T-helper 17 cell (primary cell): ENCODE measurements at places on chromosomes 16 and 17. TPM values are rescaled to one million over a fixed set of nuclear protein-coding genes. Genes with fewer than 3 reads are reported as not detected.

The XAF1 gene
- total RNA-seq, result 53.2 TPM

The LRRC36 gene
- total RNA-seq, result not detected

DNA sequence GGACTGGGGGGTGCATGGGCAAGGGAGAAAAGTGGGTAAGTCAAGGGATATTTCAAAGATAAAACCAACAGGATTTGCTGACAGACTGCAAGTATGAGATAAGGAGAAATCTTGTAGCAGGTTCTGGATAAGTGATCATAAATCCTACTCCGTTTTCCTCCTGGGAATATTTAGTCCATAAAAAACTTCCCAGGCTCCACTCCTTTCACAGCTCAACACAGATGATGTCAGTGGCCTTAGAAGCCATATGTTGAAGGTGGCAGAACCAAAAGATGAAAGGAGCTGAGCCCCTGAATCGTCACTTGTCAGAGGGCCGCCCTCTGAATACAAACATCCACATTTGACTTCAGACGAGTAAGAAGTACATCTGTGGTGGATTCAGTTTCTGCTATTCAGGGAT is 71.7 kb downstream of the GRIN2A start:
- no peaks in the 10 kb centered on the region for H3K27me3 ChIP-seq
- no peak overlapping the region for H3K27ac ChIP-seq
- H3K4me3 ChIP-seq, result no peak overlapping the region
- no peaks in the 10 kb centered on the region for H3K4me1 ChIP-seq
- DNase-seq, result no peak
- no peaks in the 10 kb centered on the region for H3K36me3 ChIP-seq

DNA sequence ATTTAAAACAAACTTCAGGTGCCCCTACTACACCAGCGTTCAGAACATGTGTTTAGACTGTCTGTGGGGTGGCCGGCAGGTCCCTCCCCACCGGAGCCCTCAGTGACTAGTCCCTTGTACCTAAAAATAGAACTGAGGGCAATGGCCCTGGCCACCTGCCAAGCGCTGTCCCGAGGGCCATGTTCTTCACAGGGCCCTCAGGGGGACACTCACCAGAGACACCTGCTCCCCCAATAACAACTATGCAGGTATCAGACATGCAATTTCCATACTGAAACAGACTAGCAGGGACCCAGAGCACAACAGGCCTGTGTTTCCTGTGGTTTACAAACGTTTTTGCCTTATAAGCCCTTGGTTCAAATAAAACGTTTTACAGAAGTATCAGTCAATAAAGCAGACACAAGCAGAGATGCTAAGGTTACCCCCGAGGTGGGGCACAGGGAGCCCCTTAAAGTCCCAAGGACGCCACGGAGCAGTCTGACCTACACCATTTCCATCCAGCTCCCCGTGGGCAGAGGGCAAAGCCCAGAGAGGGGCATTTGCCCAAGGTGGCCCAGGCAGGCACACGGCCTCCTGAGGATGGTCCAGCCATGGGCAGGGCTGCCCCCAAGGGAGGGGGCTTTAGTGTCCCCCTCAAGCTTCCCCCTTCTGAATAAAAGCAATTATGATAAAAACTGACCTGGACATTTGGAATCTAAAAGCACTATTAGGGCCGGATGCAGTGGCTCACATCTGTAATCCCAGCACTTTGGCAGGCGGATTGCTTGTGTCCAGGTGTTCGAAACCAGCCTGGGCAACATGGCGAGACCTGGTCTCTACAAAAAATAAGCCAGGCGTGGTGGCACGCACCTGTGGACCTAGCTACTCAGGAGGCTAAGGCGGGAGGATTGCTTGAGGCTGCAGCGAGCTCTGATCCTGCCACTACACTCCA is 896 bp upstream of the MYLK3 start:
- peaks cover 14% of the 10 kb centered on the region for H3K27me3 ChIP-seq
- no peak overlapping the region for H3K4me3 ChIP-seq
- no peaks in the 10 kb centered on the region for H3K36me3 ChIP-seq
- no peaks in the 10 kb centered on the region for H3K4me1 ChIP-seq

GRCh38 chr17:83200231-83200699 is 120.9 kb downstream of the METRNL start:
- peak overlapping the region; percentile 87 for H3K4me3 ChIP-seq
- H3K36me3 ChIP-seq, result no peaks in the 10 kb centered on the region
- H3K4me1 ChIP-seq, result peaks cover 23% of the 10 kb centered on the region
- H3K27ac ChIP-seq, result peak overlapping the region; percentile 90

GRCh38 chr17:15231851-15232516 is 33.1 kb downstream of the PMP22 start:
- no peaks in the 10 kb centered on the region for H3K36me3 ChIP-seq
- H3K27ac ChIP-seq, result no peak overlapping the region
- peaks cover 2% of the 10 kb centered on the region for H3K4me1 ChIP-seq
- peaks cover 17% of the 10 kb centered on the region for H3K27me3 ChIP-seq
- DNase-seq, result no peak

The OR3A2 gene
- 1.1 TPM for total RNA-seq

The KRTAP2-1 gene
- not detected for total RNA-seq

The CTRB2 gene
- not detected for total RNA-seq

The SLC22A31 gene
- 0.76 TPM for total RNA-seq

DNA sequence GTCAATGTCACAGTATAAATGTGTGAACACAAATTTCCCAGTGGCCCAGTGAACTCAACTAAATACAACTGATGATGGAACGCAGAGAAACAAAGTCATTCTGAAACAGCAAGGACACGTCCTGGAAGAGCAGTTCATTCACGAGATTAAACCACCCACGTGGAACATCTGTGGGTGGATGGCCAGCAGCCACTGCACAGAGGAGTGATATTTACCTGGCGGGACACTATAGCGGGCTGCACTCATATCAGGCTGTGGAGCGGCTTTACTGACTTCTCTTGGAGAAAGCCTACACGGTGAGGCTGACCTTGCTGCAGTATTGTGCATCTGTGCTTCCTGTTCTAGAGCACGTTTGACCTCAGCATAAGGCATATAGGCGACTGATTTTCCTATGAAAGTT is 87.3 kb downstream of the TTC19 start:
- H3K36me3 ChIP-seq, result peaks cover 7% of the 10 kb centered on the region
- no peak for DNase-seq
- peak overlapping the region; percentile 79 for H3K4me3 ChIP-seq
- peak overlapping the region; percentile 89 for H3K27ac ChIP-seq

DNA sequence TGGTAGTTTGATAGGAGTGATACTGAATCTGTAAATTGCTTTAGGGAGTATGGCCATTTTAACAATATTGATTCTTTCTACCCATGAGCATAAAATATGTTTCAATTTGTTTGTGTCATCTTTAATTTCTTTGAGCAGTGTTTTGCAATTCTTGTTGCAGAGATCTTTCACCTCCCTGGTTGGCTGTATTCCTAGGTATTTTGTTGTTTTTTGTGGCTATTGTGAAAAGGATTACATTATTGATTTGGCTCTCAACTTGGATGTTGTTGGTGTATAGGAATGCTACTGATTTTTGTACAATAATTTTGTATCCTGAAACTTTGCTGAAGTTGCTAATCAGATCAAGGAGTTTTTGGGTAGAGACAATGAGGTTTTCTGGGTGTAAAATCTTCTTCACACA is 3.2 kb downstream of the KRTAP9-9 start:
- DNase-seq, result no peak
- H3K36me3 ChIP-seq, result no peaks in the 10 kb centered on the region
- no peak overlapping the region for H3K4me3 ChIP-seq
- no peak overlapping the region for H3K27ac ChIP-seq
- peaks cover 52% of the 10 kb centered on the region for H3K27me3 ChIP-seq
